ENCODE measurements at places on chromosomes 7 and 10.
A peak's percentile ranks its signal among the peaks of the same experiment; 100 is the strongest.

DNA sequence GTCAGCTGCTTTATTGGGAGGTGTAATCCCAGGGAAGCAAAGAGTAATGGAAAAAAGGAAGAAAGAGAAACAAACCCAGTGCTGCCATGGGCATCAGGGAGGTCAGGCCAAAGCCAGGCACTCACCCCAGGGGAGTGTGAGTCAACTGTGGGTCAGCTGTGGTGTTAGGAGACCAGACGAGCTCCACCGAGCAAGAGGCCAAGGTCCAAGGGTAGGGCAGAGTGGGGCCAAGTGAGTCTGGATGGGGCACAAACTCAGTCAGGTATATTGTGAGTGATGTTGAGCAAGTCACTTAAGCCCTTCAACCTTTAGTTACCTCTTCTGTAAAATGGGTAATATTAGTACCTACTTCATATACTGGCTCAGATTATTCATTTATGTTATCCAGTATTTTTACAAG is 30.4 kb upstream of the CDK13 start:
- DNase-seq = no peak

- peak; percentile 29 for DNase-seq
These were observed 187.0 kb downstream of the PPP1R17 start for GRCh38 chr7:31873816-31874597.

DNA sequence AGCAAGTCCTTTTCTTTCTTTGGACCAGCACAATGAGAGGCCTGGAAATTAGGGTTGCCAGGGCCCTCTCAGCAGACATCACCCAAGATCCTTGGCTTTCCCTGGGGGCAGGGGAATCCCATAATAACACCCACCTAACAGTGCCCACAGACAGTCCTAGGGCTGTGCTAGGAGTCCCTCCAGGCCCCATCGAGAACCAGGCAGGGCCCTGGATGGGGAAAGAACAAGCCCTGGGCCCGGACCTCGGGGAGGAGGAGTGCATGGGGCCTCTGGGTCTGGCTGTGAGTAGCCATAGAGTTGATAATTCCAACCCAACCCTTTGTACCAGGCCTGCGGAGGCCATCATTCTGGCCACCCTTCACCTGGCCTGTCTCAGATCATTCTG is 201.2 kb upstream of the ZMIZ1 start:
- DNase-seq = no peak

DNA sequence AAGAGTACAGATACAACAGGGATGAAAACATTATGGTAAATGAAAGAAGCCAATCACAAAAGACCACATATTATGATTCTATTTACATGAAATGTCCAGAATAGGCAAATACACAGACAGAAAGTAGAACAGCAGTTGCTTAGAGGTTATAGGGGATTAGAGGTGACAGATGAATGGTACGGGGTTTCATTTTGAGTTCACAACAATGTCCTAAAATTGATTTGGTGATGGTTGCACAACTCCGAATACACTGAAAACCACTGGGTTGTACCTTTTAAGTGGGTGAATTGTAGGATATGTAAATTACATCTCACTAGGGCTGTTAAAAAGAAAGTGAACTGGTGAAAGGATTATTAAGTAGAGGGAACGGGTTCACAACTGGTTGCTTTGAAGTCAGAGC is 76.3 kb upstream of the MRLN start:
- no peak for DNase-seq

DNA sequence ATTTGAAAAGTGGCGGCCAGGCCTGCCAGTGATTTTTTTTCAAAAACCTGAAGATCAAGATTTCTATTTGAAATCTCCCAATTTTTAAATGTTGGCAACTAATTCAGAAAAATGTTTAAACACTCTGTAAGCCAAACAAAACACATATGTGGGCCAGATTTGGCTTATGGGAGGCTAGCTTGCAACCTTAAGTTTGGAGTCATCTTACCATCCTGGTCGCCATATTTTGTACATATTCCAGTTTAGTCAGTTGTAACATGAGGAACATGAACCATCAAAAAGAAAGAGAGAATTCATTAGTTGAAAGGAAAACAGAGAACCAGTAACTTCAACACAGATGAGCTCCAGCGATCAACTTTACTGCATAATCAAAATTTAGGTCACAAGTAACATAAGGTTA is 115.4 kb downstream of the TMEM26 start:
- no peak for DNase-seq

GRCh38 chr7:1940863-1941262 is 270.8 kb downstream of the ELFN1 start:
- peak; percentile 12 for DNase-seq

GRCh38 chr10:119616882-119617570 is 20.3 kb upstream of the TIAL1 start:
- DNase-seq = no peak

- DNase-seq = no peak
These were observed 48.4 kb downstream of the MTPAP start for GRCh38 chr10:30300728-30301127.

DNA sequence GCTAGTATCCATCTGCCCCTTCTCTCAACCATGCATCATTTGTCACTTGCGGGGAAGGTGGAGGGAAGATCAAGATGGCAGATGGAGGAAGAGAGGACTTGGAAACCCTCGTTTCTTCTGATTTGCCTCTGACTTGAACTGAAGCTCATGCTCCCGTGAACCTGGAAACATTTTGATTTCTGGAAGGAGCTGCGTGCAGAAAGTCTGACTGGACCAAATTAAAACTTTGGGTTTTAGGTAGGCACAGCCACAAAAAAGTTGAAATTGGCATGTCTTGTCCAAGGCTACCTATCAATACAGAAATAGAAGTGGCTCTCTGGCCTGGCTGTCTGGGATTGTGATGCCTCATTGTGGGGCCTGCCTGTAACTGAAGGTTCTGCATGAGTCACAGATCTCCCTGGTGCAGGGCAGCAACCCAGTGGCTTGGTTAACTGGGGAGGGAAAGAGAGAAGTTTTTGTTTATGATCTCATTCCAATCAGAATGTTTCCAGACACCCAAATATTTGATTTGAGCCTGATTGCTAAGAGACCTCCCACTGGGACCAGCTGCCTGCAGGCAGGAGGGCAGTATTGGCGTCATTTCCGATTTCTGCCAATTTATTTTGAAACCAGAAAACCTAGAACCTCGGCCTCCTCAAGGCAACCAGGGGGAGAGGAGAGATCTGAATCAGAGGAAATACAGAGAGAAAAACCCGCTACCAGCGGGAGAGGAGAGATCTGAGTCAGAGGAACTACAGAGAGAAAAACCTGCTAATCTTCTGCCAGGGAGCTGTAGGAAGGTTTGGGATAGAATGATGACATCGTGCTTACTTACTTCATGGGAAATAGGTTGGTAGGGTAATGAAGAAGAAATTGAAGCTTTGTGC is 363.6 kb downstream of the ANKRD30A start:
- DNase-seq = no peak

- no peak for DNase-seq
These were observed 19.3 kb downstream of the FOXI2 start for GRCh38 chr10:127756264-127756663.

DNA sequence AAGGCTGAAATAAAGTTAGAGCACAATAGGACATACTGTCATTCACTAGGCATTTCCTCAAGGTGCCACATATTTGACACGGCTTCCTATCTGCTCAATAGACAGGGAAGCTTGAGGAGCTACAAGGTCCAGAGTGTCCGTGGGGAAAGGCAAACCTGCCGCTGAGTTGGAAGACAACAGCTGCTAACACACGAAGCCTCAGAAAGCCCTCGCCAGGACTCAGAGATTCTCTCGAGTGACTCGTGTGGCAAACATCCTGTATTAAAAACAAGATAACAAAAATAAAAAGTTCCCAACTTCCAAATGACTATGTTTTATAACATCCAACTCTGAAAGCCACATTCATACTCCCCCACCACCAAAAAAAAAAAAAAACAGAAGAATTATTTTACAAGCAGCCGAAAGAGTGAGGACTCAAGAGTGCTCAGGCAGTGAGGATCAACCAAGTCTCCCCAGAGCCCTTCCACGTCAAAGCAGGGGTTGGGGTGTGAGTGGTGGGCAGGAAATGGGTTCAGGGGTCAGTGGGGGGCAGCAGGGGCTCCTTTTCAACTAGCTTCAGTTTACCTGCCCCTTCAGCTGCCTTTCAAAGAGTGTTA is 67.6 kb downstream of the STK17A start:
- peak; percentile 50 for DNase-seq

DNA sequence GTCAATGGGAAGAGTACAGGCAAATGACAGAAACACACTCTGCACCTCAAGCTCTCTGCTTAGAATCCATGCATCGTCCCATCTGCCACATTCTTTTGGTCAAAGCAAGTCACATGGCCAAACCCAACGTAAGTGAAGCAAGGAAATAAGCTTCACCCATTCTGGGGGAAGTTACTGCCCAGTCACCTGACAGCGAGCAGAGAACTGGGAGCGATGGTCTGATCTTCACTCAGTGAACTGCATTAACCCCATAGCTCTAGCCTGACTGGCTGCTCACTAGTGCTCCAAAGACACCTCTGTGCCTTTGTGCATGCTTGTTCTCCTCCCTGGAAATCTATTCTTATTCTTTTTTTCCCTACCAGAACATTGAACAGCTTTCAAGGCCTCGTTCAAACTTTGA is 89.9 kb downstream of the APBB1IP start:
- no peak for DNase-seq

DNA sequence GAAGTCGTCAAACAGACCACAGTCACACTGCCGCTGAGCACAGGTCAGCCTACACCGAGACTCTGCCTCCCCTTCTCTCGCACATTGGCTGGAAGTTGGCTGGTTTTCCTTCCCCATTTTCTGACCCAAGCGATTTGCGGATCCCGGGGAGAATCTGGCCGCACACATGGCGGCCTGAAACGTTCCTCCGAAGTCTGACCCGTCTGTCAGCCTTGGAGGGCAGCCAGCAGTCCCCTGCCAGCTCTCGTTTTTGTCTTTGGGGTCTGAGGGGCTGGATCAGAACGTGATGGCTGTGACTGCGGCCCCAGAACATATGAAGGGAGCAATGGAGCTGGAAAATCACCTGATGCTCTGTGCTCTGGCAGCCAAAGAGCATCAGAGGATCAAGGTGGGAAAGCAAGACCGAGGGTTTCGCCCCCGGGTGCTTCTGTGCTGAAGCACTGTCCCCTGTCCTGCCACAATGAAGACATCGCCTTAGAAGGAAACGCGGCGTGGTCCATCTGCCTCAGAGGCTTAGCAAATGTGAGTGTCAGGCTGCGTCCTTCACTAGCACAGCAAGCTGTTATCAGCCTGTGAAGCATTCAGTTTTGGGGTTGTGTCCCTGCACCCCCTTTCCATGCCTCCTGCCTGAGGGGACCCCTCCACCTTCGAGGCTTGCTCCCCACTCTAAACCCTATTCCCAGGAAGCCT is 119.3 kb upstream of the SHH start:
- no peak for DNase-seq

DNA sequence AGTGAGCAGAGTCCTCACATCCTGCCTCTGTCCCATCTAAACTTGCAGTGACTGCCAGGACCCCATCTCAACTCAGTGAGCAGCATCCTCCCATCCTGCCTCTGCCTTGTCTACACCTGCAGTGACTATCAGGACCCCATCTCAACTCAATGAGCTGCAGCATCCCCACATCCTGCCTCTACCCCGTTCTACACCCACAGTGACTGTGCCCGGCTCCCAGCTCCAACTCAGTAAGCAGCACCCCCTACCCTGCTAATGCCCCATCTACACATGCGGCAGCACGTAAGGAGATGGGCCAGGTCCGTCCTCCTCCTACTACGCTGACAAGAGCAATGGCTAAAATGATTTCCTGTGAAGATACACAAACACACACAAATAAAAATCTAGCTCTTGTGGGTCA is 65.5 kb downstream of the TNS3 start:
- DNase-seq = no peak

GRCh38 chr7:36182854-36183604 is 30.0 kb downstream of the EEPD1 start:
- no peak for DNase-seq

- no peak for DNase-seq
These were observed 235.0 kb upstream of the PLPP4 start for GRCh38 chr10:120221873-120222485.

DNA sequence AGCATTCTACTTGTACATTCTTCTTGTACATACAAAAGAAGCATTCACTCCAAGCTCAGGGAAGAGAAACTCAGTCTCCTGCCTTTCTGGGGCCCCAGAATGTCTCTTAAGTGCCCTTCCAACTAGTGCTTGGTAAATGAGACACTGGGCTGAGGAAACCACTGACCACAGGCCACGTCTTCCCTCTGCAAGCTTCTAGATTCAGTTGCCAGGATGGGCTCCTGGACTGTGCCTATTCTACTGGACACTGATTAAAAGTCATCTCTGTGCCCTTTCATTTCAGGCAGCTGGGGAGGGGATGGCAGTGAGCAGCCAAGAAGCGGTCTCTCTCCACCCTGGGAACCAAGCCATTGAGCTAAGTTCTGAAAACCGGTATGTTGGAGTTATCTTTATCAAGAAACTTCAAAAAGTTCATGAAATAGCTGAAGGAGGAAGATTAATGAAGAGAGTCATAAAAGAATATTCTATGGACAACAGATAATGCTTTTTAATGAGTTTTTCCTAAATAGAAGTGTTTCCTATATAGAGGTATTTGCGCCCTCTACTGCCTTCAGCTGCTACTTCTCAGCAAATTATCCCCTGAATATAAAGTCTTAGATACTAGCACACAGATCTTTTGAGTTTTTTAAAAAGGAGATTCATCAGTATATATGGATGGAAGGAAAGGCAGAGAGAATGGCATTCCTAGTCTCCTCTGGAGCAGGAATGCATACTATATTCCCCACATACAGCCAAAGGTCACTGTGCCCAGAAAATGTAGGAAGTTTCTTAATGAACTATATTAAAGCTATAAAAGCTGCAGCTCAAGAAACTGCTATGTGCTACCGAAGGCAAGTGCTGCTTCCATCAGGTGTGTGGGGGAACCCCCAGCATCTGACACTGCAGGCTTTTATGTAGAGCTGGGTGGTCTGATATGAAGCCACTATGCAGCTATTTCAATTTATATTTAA is 8.4 kb upstream of the IFIT1B start:
- DNase-seq = no peak

DNA sequence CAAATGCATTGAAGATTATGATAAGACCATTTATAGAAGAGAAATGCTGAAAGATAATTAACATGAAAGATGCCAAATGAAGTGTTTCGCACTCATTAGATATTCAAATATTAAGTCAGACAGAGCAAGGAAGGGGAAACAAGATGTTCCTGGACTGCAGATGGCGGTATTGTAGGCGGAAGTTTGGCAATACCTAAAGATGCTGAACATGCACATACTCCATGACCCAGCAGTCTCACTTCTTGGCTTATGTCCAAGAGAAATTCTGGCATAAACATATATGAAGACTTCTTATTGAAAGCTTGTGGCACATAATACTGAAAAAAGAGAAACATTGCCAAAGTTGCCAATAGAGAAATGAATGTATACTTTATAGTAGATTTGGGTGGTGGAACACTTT is 325.4 kb upstream of the SEMA3C start:
- DNase-seq = no peak

GRCh38 chr10:78299851-78300468 is 266.3 kb downstream of the RPS24 start:
- peak; percentile 14 for DNase-seq

- DNase-seq = no peak
These were observed 60.1 kb upstream of the CAPZA2 start for GRCh38 chr7:116802144-116802745.

DNA sequence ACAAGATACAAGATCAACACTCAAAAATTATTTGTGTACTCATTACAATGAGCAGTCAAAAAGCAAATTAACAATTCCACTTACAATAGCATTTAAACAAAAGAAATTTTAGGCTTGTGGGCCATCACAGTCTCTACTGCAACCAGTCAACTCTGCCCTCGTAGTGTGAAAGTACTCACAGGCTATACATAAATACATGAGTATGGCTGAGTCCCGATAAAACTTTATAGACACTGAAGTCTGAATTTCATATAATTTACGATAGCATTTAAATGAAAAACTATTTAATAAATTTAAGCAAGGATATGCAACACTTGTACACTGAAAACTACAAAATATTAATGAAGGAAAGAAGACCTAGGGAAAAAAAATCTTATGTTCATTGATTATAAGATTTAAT is 90.1 kb downstream of the ZNF33B start:
- no peak for DNase-seq
